ENCODE measurements at places on chromosomes 1 and 21. TPM values are rescaled to one million over a fixed set of nuclear protein-coding genes. Genes with fewer than 3 reads are reported as not detected.

Gene CFHR5
- not detected for total RNA-seq

Gene BATF3
- total RNA-seq: 0.65 TPM

Gene RIPK4
- not detected for total RNA-seq

Gene HHAT
- total RNA-seq: 2.0 TPM

Gene OLFML2B
- 0.40 TPM for total RNA-seq

Gene NUF2
- 56.4 TPM for total RNA-seq

Gene KLHDC9
- total RNA-seq: 0.79 TPM

Gene CFHR2
- not detected for total RNA-seq

Gene FALEC
- not detected for total RNA-seq

Gene RUNX3
- not detected for total RNA-seq

Gene IL19
- not detected for total RNA-seq

Gene TMEM269
- total RNA-seq: 0.13 TPM

Gene GART
- total RNA-seq: 176 TPM

Gene OR2L8
- not detected for total RNA-seq

Gene CR1L
- not detected for total RNA-seq

Gene RNF19B
- 34.2 TPM for total RNA-seq

Gene FLG2
- not detected for total RNA-seq

All from thoracic aorta endothelial cell (primary cell).